ENCODE measurements at places on chromosomes 6 and 20. TPM values are rescaled to one million over a fixed set of nuclear protein-coding genes. Genes with fewer than 3 reads are reported as not detected.

DNA sequence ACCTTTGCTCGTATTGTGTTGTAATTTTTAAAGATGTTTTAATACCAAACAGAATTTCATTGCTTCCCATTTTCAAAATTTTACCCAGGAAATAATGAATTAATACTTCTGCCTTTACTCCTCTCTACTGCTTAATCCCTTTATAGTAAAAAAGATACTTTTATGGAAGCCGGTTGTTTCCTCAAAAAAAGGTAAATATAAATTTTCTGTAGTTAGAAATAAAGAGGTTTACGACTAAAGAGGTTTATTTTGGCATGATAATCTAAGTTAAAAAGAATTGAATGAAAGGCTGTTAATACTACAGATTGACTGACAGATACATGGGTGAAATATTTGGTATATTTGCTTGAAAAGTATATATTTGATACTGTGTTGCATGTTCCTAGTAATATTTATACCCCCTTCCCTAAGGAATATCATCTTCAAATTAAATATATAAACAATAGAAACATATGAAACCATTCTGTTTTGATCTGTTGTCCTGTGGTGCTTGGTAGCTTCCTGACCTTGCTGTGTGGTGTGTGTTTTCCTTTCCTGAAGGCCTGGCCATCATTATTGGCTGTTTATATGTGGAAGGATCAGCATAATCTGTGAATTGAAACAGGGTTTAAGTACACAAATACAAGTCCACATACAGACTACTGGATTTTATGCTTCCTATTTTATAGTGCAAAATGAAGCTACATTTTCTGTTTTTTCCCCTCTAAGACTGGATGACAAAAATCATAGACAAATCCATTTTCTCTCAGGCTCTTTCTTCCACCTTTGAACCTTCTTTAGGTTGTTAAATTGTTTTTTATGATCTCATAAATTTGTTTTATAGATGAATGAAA, 2.3 kb downstream of the LIN28B start:
- H3K4me3 ChIP-seq, result no peak overlapping the region
- H3K4me1 ChIP-seq, result no peaks in the 10 kb centered on the region
- no peak for DNase-seq
- H3K27me3 ChIP-seq, result peaks cover 66% of the 10 kb centered on the region
- no peak overlapping the region for H3K27ac ChIP-seq

Gene BANF2
- not detected for polyA plus RNA-seq

DNA sequence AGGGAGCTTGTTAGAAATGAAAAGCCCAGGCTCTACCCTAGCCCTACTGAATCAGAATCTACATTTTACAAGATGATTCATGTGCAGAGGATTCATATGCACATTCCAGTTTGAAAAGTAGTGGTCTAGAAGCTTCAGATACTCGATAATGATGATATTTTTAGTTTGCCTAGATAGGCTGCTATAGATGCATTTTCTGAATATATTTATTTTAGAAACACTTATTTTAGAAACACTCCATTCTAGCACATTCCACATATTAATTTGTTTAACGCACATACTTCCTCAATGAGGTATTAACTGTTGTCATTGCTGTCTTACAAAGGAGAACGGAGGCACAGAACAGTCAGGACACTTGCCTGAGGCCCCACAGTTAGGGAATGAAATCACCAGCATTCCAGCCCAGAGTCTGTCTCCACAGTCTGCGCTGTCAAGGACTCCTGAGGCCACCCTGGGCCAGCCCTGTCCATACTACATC, 64.4 kb downstream of the SNAP25 start:
- no peaks in the 10 kb centered on the region for H3K27me3 ChIP-seq
- no peak overlapping the region for H3K4me3 ChIP-seq
- H3K4me1 ChIP-seq, result no peaks in the 10 kb centered on the region
- no peak for DNase-seq
- H3K36me3 ChIP-seq, result no peaks in the 10 kb centered on the region

DNA sequence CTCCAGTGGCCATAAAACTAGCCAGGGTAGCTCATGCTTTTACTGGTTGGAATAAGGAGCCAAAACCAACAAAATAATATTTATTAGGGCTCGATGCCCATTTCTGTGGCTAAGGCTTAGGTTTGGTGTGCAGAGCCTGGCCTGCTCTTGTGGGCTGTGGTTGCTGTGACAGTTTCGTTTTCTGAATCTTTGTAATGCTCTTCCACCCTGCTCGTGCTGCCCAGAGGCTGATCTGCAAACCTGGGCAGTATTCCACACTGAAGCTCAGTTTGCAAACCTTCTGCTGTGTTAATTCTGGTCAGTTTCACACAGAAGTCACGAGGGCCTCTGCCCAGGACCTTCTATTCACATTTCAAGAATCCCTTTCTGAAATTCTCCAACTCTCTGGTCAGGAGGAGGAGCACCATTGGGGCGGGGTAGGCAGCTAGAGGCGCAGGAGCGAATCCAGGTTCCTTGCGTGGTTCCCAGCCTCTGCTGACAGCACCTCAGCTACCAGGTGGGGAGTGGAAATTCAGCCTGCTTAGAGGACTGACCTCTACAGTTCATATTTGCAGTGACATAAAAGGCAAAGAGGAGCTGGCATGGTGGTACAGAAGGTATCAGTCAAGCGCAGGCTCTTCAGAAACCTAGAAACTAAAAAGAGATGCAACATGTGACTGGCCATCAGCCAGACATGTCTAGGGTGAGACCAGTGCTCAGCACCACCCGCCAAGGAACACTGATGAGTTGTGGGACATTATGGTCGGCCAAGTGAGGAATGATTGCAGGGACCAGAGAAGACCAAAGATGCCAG, 14.3 kb upstream of the C20orf144 start:
- no peak overlapping the region for H3K27ac ChIP-seq
- H3K4me3 ChIP-seq, result no peak overlapping the region
- no peaks in the 10 kb centered on the region for H3K36me3 ChIP-seq

DNA sequence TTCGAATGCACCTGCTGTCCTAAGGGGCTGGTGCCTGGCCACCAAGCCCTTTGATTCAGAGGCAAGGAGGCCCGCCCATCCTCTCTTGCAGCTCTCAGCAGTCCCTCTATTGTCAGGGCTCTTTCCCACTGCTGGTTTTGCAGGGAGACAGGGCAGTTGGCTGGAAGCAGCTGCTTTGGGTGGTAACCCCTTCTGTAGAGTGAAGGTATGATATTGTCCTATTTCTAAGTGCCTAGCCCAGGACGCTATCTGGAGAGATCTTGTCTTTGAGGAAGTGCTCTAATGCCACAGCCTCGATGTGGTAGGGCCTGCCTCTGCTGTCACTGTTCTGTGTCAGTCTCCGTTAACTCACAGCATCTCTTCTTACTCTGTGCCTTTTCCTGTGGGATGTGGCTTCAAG, 5.6 kb downstream of the PLCG1 start:
- no peak overlapping the region for H3K4me3 ChIP-seq
- H3K27ac ChIP-seq, result peak overlapping the region; percentile 92
- H3K36me3 ChIP-seq, result no peaks in the 10 kb centered on the region
- H3K27me3 ChIP-seq, result no peaks in the 10 kb centered on the region

DNA sequence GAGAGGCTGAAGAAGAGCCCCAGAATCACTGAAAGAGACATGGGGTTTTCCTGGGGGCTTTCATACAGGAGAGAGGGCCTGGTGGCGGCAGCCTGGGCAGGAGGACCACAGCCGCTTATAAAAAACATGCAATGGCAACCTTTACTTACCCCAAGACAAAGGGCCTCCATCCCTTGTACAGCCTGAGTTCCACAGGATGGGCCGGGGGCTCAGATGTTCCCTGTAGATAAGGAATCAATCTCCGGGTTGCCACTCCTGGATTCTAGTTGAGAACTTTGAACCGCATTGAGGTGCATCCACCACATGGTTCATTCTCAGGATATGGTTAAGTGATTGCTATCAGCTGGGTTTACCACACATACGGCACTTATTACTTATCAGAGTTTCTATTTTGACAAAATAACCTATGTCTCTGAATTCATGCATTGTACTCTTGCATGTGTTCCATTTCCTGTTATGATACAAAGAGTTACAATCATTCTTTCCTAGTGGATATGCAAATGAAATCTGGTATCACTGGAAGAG, 677.6 kb downstream of the KIF16B start:
- no peak for DNase-seq
- H3K4me1 ChIP-seq, result no peaks in the 10 kb centered on the region
- H3K4me3 ChIP-seq, result no peak overlapping the region
- H3K27ac ChIP-seq, result no peak overlapping the region

- no peaks in the 10 kb centered on the region for H3K36me3 ChIP-seq
- H3K4me3 ChIP-seq, result no peak overlapping the region
- no peaks in the 10 kb centered on the region for H3K4me1 ChIP-seq
- DNase-seq, result no peak
Measured at GRCh38 chr6:23656255-23657194, 469.5 kb upstream of the NRSN1 start.

- H3K4me1 ChIP-seq, result peaks cover 34% of the 10 kb centered on the region
- no peaks in the 10 kb centered on the region for H3K27me3 ChIP-seq
- DNase-seq, result no peak
- H3K4me3 ChIP-seq, result peak overlapping the region; percentile 63
- H3K36me3 ChIP-seq, result no peaks in the 10 kb centered on the region
Measured at GRCh38 chr6:29749308-29749662, 26.1 kb downstream of the HLA-F start.

DNA sequence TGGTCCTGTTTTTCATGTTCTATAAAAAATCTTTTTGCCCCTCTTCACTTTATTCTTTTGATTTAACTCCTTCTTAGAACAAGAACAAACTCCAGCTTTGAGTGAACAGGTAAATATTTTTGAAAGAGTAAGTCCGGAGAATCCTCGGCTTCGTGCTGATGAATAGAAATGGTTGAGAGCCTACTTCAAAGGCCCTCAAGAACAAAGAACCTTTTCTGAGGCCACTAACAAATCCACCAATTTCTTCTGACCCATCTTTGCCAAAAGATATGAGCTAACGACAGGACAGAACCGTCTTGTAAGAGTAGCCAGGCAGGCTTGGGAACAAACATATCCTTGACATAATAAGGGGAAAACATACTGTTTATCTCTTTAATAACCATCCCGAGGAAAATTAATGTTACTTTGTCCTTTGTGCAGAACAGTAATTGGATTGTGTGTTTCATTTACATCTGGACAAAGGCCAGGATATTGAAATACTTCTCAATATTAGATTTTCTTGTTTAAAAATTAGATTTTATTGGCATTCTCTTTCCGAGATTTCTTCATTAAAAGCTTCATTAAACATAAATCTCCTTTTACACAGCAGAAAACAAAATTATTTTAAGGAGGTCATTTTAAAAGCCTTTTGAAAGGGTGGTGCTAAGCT, 52.9 kb downstream of the NOX3 start:
- H3K4me3 ChIP-seq, result no peak overlapping the region
- H3K27ac ChIP-seq, result no peak overlapping the region
- no peak for DNase-seq
- no peaks in the 10 kb centered on the region for H3K27me3 ChIP-seq
- H3K4me1 ChIP-seq, result no peaks in the 10 kb centered on the region
- no peaks in the 10 kb centered on the region for H3K36me3 ChIP-seq

Gene MEI4
- polyA plus RNA-seq, result 0.10 TPM

GRCh38 chr6:144055121-144055931, 40.0 kb downstream of the SF3B5 start:
- no peaks in the 10 kb centered on the region for H3K36me3 ChIP-seq
- no peak overlapping the region for H3K4me3 ChIP-seq
- peak overlapping the region; percentile 35 for H3K27ac ChIP-seq

GRCh38 chr6:142850679-142851423, 94.1 kb downstream of the HIVEP2 start:
- H3K36me3 ChIP-seq, result no peaks in the 10 kb centered on the region
- no peak overlapping the region for H3K27ac ChIP-seq
- DNase-seq, result no peak
- H3K4me1 ChIP-seq, result peaks cover 31% of the 10 kb centered on the region
- H3K4me3 ChIP-seq, result no peak overlapping the region

Gene EDEM2
- 22.7 TPM for polyA plus RNA-seq

Gene RAE1
- polyA plus RNA-seq, result 55.5 TPM

DNA sequence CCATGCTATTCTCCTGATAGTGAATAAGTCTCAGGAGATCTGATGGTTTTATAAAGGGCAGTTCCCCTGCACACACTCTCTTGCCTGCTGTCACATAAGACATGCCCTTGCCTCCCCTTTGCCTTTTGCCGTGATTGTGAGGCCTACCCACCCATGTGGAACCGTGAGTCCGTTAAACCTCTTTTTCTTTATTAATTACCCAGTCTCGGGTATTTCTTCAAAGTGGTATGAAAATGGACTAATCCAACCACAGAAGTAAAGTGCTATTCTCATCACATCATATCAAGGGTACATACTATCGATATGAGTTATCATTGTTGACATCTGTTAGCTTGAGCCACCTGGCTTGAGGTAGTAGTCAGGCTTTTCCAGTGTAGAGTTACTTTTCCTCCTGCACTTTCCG, 2.3 kb downstream of the MANBAL start:
- H3K27ac ChIP-seq, result no peak overlapping the region
- peaks cover 73% of the 10 kb centered on the region for H3K4me1 ChIP-seq
- no peaks in the 10 kb centered on the region for H3K36me3 ChIP-seq
- H3K4me3 ChIP-seq, result no peak overlapping the region

DNA sequence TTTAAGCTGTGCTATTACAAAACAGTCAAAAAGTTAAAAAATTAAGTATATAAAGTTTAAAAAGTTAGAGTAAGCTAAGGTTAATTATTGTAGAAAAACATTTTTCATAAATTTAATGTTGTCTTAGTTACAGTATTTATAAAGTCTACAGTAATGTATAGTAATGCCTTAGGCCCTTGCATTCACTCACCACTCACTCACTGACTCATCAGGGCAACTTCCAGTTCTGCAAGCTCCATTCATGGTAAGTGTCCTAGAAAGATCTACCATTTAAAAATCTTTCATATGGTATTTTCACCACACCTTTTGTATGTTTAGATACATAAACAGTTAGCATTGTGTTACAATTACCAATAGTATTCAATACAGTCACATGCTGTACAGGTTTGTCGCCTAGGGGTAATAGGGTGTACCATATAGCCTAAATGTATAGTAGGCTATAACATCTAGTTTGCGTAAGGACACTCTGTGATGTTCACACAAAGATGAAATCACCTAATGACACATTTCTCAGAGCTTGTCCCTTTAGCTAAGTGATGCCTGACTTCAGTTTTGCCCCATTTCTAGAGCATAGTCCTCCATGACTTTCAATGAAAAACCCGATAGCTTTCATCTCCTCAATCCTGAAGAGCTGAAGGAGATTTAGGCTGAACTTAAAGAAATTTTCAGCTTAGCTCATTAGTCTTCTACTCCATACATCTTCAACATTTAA, 14.9 kb upstream of the HLA-DRA start:
- H3K27me3 ChIP-seq, result no peaks in the 10 kb centered on the region
- no peaks in the 10 kb centered on the region for H3K4me1 ChIP-seq
- H3K36me3 ChIP-seq, result no peaks in the 10 kb centered on the region
- H3K4me3 ChIP-seq, result no peak overlapping the region
- H3K27ac ChIP-seq, result no peak overlapping the region

DNA sequence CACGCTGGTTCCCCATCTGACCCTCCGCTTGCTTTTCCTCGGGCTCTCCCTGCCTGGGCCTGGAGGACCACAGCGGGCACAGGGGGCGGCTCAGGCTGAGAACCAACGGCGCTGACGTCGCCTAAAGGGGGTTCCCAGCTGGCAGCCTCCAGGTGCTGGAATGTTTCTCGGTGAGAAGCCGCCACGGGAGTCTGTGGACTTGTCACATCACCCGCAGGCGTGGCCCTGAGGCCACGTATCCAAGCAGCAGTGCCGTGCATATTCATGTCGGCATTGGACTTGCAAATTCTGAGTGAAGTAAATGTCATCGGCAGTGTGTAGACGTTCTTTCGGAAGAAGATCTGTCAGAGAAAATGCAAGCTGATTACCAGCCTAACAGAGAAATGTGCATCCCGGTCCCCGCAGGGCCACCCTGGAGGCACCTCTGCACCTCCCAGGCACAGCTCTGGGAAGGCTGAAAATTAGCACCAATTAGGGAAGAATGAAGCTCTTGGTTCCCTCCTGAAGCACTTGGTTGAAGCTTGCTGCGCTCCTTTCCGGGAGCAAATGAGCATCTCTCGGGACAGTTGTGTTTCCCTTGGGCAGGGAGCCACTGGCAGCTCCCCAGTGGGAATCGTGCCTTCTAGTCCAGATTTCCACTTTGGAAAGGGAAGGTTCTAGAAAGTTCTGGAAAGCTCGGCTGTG, 24.3 kb downstream of the NTSR1 start:
- H3K4me3 ChIP-seq, result no peak overlapping the region

Measured in left lung (tissue), 14 donors.